ENCODE measurements at places on chromosomes 1 and 21.
A peak's percentile ranks its signal among the peaks of the same experiment; 100 is the strongest.

DNA sequence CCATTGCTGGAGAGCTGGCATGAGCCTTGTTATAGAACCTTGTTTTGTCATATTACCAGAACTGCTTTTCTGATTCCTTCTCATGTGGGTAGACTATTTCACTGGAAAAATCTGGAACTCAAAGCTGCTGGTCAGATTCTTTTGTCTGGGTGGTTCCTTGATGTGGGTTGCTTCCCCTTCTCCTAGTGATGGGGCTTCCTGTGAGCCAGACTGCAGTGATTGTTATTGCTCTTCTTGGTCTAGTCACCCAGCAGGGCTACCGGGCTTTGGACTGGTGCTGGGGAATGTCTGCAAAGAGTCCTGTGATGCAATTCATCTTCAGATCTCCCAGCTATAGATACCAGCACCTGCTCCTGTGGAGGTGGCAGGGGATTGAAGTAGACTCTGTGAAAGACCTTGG, 59.4 kb downstream of the GPR137B start:
- DNase-seq: no peak

DNA sequence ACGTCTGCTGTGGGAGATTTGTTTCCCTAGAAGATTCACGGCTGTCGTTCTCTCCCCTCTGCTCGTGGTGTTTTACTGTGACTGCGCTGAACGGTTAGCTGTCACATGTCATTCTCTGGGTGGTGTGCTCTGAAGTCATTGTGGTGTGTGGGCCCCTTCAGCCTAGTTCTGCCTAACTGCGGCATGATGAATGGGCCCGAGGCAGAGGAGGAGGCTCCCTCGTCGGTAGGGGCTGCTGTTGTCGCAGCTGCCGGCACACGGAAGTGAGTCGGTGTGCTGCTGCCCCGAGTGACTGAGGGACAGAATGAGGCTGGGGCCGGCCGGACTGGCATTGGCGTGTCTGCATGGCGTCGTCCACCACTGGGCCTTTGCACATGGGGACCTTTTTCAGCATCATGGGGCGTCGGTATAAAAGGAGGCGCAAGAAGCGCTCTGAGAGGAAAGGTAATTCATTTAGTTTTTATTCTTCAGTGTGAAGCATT, 77.9 kb downstream of the ADARB1 start:
- peak; percentile 21 for DNase-seq

- DNase-seq: no peak
These were observed 127.2 kb downstream of the CACHD1 start for GRCh38 chr1:64597113-64597512.

DNA sequence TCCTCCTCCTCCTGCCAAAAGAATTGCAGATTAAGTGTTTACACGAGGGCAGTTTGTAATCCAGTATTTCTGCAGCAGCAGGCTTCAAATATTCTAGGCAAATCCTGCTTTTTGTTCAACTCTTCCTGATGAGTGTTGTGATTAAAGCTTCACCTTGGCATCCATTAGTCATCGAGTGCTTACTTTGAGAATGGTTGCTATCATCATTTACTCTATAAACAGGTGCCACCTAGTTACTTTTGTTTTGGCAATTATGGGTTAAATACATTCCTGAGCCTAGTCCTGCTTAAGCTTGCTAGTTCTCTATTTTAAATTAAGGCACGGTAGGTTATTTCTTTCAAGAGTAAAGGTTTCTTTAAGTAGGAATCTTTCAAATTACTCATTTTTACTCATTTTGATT, 20.3 kb downstream of the PDC start:
- DNase-seq: no peak

- no peak for DNase-seq
These were observed 175.5 kb downstream of the CLIC6 start for GRCh38 chr21:34844013-34844923.

GRCh38 chr1:153662269-153662668, 3.8 kb downstream of the SNAPIN start:
- DNase-seq: no peak

DNA sequence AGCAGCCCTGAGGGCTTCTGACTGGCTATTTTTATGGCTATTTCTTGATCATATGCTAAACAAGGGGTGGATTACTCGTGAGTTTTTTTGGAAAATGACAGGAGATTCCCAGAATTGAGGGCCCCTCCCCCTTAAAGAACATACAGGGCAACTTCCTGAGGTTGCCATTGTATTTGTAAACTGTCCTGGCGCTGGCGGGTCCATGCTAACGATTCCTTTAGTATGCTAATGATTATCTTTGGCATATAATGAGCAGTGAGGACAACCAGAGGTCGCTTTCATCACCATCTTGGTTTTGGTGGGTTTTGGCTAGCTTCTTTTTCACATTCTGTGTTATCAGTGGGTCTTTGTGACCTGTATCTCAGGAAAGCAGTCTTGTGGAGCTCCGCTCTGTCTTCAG, 24.1 kb downstream of the FMN2 start:
- no peak for DNase-seq

DNA sequence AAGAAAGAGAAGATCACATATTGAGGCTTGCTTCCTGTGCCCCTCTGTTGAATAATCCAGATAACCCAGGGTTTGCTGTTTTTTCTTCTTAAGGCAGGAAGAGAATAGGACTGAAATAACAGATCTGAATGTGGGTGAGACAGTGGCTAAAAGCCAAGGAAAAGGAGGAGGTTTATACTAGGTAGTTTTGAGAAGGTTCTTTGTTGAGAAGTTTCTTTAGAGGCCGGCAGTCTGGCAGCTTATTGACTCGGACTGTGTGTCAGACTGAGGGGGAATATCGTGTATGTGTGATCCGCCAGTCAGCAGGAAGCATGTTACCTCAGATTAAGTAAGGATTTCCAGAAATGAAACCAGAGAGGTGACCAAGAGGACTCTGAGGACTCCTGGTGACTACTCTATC, 119.8 kb downstream of the PLA2G4A start:
- DNase-seq: no peak

DNA sequence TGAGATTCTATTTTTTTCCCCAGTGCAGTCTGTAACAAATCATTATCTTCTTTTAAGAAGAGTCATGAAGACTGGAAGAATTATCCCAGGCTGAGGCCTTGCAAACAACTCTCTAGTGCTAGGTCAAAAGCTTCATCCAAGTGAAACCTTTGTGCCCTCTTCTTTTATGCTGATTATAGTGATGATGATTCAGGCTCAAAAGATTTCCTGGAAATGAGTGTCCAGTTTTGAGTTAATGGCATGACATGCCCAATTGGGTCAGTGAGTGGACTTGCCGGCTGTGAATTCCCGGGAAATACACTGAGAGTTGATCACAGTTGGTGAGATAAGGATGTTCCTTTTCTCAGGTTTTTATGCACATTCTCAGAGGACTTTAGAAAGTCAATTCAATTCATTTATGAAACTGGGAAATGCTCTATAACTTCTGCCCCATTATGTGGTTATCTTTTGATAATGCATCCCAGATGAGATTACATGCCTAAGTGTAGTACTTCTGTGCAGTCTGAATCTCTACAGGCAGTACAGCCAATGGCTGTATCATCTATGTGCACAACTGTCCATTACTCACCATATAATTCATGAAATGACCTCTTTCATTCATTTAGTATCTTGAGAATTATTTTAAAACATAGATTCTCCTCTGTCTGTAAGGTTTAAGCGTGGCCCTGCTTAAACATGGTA, 66.2 kb downstream of the S1PR1 start:
- no peak for DNase-seq

- DNase-seq: no peak
These were observed 5.7 kb downstream of the HSPG2 start for GRCh38 chr1:21931171-21932093.

- DNase-seq: no peak
These were observed 74.5 kb downstream of the ENAH start for GRCh38 chr1:225578251-225578977.

GRCh38 chr21:41506611-41507520, 1.1 kb downstream of the TMPRSS2 start:
- DNase-seq: no peak

GRCh38 chr1:23916209-23917131, 3.3 kb upstream of the CNR2 start:
- no peak for DNase-seq

GRCh38 chr1:56429288-56429687, 150.1 kb downstream of the PLPP3 start:
- DNase-seq: no peak

DNA sequence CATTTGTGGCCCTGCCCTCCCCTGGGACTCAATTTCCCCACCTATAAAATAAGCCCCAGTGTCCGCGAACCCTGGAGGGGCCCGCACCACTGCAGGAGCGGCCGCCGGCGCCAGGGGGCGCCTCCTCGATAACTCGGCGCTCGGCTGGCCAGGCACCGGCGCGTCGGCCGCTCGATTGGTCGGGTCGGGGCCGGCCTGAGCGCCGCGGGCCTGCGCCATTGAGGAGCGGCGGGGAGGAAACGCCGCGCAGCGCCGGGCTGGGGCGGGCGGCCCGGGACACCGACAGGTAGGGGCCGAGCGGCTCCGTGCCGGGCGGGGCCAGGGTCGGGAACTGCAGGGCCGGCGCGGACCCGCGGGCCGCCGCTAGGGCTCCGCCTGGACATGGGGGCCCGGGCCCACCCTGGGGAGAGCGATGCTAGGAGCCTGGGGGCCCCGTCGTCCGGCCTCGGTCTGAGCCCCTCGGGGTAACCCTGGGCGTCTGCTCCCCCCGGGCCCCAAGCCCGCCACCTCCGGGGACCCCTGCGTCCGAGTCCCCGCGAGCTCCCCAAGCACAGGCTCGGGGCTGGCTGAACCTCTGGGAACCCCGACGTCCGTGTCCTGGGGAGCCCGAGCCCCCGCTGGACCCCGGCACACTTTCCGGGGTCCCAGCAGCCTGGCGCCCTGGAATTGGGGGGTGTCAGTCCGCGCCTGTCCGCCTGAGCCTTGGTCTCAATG, at the start of gene VPS13D:
Gene VPS13D, plus strand, starts transcription at position 196 of the 714 bp plus-strand sequence. CDS start 4,237 bp downstream, outside the sequence.
- peak; percentile 70 for DNase-seq

GRCh38 chr1:164191191-164191590, 367.8 kb upstream of the PBX1 start:
- DNase-seq: no peak

- no peak for DNase-seq
These were observed 5.2 kb upstream of the LRRC8D start for GRCh38 chr1:89815611-89816010.

DNA sequence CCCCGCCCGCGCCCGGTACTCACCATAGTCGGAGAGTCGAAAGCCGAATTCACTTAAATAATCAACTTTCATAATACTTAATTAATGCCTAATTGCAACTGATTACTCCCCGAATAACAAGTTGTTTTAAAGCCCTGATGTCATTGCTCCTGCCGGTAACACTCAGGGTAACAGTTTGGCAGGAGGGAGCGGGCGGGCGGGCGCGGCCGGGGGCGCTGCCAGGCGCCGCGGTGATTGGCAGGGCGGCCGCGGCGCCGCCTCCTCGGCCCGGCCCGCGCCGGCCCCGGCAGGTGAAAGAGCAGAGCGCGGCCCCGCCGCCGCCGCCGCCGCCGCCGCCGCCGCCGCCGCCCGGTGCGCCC, 102.2 kb downstream of the CASZ1 start:
- peak; percentile 63 for DNase-seq

DNA sequence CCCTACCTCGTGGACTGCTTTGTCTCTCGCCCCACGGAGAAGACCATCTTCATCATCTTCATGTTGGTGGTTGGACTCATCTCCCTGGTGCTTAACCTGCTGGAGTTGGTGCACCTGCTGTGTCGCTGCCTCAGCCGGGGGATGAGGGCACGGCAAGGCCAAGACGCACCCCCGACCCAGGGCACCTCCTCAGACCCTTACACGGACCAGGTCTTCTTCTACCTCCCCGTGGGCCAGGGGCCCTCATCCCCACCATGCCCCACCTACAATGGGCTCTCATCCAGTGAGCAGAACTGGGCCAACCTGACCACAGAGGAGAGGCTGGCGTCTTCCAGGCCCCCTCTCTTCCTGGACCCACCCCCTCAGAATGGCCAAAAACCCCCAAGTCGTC, 2.0 kb downstream of the GJA4 start:
- DNase-seq: no peak

Measured in T-helper 22 cell (primary cell).